Chondrocyte (in vitro differentiated cells): ENCODE measurements at places on chromosomes 13 and 19. TPM values are rescaled to one million over a fixed set of nuclear protein-coding genes. Genes with fewer than 3 reads are reported as not detected.

GRCh38 chr13:109715902-109716301 lies 70.5 kb downstream of the IRS2 start:
- DNase-seq: no peak

- no peak for DNase-seq
Observed at GRCh38 chr19:32373585-32374295, 28.3 kb downstream of the ZNF507 start.

The WDR88 gene
- not detected in 3 replicates for total RNA-seq

- DNase-seq: no peak
Observed at GRCh38 chr13:41236369-41236768, 27.0 kb downstream of the MTRF1 start.

GRCh38 chr13:59120297-59120843 lies 1043.4 kb downstream of the DIAPH3 start:
- no peak for DNase-seq

DNA sequence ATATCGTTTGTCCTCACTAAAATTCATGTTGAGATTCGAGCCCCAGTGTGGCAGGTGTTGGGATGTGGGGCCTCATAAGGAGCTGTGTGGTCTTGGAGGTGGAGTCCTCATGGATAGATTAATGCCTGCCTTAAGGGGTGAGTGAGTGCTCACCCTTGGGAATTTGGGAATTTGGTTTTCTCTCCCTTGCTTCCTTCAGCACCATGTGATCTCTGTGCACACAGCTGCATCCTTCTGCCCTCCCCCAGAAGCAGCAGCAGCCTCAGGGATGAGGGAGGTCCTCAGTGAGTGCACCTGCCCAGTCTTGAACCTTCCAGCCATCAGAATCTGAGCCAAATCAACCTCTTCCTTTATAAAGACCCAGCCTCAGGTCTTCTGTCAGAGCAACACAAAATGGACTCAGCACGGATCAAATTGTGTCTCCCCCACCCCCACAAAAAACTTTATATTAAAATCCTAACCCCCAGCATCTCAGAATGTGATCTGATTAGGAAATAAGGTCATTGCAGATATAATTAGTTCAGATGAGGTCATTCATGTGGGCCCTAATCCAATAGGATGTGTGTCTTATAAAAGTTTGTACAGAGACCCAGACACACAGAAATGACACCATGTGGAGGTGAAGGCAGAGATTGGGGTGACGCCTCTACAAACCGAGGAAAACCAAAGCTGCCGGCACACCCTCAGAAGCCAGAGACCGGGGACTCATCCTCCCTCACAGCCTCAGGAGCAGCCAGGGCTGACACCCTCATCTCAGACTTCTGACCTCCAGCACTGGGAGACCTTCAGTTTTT lies 12.9 kb downstream of the CYTH2 start:
- DNase-seq: no peak

- no peak for DNase-seq
Observed at GRCh38 chr19:17861542-17862402, 2.1 kb downstream of the RPL18A start.

DNA sequence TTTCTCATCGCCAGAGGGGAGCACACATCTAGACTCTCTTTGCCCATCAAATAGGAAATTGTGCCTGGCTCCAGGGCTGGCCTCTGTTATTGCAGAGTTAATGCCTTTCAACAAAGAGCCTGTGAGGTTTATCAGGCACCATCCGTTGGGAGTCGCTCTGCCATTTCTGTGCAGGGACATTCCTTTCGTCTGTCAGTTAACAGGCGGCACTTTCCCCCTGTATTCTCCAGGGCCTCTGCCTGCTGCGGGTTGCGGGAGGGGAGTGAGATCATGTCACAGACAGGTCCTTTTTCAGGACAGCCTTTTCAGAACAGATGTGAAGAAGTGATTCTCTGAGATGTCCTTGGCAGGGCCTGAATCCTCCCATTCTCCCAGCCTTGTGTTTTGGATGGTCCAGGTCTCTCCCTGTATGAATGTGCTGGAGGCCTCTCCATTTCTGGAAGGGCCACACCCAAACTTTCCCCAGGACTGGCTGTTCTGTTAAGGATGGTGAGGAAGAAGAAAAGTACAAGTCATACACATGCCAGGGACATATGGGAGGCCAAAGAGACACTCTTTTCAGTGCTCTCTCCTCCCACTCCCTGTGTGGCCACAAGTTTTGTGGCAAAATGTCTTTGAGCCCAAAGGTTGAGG lies 14.9 kb downstream of the SERP2 start:
- no peak for DNase-seq

- no peak for DNase-seq
Observed at GRCh38 chr13:44758630-44759383, 182.7 kb upstream of the TSC22D1 start.

GRCh38 chr13:24284889-24285565 lies 24.4 kb upstream of the C1QTNF9 start:
- DNase-seq: no peak

DNA sequence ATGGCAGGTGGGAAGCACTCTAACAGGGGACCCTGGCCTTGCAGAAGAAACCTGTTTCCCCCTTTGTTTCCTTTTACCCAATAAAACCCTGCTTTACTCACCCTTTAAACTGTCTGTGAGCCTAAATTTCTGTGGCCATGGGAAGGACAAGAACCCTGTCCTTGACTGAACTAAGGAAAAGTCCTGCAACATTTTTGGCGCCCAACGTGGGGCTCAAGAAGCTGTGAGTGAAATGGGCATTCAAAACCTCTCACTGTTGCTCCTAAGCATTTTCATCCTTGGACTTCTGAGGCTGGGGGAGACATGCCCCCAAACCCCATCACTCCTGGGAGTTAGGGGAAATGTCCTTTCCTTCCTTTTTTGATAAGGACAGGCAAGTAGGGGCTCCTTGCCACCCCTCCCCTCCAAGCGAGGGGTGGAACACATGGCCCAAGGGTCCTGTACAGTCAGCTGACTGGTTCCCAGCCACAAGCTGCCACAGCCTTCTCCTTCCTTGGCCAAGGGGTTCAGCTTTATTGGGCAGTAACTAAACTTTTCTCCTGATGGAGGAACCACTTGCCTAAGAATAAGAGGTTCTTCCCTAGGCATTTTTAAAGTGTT lies 381.6 kb downstream of the KLF5 start:
- no peak for DNase-seq

The FOSB gene
- total RNA-seq: 25.5 to 50.9 TPM (median 43.8 TPM) in 3 replicates

The ADAMTS10 gene
- 69.3 to 100 TPM (median 73.6 TPM) in 3 replicates for total RNA-seq

DNA sequence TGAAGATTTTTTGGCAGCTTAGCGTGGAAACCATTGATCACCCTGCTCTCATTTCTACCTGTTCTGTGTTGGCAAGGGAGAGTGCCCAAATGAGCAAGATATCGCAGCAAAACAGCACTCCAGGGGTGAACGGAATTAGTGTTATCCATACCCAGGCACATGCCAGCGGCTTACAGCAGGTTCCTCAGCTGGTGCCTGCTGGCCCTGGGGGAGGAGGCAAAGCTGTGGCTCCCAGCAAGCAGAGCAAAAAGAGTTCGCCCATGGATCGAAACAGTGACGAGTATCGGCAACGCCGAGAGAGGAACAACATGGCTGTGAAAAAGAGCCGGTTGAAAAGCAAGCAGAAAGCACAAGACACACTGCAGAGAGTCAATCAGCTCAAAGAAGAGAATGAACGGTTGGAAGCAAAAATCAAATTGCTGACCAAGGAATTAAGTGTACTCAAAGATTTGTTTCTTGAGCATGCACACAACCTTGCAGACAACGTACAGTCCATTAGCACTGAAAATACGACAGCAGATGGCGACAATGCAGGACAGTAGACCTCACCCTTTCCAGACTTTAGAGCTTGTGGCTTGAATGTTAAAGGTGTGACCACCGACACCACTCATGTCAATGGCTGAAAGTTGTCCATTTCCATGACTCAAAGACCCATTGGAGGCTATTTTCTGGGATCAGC lies 5.8 kb downstream of the CEBPG start:
- DNase-seq: no peak

DNA sequence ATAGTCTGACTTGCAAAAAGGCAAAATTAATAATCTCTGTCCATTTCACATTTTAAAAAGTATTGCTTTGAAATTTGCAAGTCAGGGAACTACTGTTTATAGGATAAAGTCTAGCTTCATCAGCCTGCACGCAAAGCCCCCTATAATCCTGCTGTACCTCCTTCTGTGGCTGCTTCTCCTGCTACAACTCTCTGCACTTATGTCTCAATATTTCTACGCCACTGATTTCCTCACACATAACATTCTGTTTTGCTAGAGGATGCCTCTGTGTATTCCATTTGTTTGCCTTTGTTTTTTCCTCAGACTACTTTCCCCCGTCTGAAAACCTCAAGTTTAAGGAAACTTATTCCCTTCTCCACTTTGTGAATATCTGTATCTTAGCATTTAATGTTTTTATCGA lies 389.9 kb downstream of the RFC3 start:
- no peak for DNase-seq

The RPL13A gene
- total RNA-seq: 1,566 to 1,771 TPM (median 1,602 TPM) in 3 replicates

DNA sequence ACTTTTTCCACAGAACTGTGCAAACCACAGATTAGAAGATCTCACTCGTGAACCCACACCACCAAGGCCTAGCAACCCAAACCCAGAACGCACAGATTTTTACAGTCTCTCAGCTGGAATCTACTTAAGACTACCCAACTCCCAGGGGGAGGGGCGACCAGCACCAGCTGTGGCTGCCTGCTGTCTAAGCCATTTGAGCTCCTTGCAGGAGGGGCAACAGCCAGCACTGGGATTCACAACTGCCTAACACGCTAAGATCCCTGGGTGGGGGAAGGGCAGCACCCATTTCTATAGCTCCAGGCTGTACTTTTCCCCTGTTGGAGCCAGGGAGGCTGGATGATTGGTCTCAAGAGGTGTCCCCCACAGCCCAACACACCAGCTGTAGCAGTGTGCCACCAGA lies 368.8 kb downstream of the SUCLA2 start:
- DNase-seq: no peak

DNA sequence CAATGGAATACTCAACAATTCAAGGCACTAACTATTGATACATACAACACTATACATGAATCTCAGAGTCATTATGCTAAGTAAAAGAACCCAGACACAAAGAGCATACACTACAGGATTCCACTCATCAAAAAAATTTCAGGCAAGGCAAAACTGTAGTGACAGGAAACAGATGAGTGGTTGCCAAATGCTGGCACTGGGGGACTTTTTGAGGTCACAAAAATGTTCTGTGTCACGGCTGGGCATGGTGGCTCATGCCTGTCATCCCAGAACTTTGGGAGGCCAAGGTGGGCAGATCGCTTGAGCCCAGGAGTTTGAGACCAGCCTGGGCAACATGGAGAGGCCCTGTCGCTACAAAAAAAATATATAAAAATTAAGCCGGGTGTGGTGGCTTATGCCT lies 129.4 kb downstream of the KL start:
- DNase-seq: no peak

The FAM216B gene
- not detected in 3 replicates for total RNA-seq

The HIF3A gene
- 78.3 to 113 TPM (median 88.1 TPM) in 3 replicates for total RNA-seq
